ENCODE measurements at places on chromosomes 1 and 21.

DNA sequence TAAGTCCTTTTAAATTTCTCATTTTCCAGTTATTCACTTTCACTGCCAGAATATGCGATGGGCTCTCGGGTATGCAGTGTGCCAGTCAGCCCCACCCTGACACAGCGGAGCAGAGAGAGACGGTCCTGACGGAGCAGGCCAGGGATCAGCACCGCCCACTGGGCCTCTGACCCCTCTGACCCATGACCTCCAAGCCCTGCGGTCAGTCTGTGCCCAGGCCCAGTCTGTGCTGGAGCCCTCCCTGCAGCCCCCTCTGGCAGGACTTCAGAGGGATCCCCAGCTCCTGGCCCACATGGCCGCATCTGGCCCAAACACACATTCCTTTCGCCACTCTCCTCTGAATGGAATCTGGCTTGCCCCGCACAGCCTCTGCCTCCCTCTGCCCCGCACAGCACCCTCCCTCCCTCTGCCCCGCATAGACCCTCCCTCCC lies 43.4 kb upstream of the COL6A2 start:
- no peak for DNase-seq

DNA sequence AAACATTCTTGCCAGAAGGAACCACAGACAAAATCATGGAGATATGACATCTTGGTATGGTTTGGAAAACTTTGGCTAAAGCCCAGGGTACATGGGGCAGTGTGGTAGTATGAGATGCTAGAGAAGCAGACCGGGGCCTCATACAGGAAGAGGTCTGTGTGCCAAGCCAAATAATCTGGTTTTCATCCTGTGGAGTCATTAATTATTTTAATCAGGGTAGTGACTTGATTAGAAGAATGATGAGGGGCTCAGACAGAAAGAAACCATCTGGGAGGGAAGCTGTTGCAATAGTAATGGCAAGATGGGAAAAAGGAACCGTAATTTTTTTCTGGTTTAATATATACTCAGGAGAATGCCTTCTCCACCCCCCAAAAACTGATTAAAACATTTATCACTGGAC lies 318.0 kb downstream of the BRINP2 start:
- DNase-seq = no peak

DNA sequence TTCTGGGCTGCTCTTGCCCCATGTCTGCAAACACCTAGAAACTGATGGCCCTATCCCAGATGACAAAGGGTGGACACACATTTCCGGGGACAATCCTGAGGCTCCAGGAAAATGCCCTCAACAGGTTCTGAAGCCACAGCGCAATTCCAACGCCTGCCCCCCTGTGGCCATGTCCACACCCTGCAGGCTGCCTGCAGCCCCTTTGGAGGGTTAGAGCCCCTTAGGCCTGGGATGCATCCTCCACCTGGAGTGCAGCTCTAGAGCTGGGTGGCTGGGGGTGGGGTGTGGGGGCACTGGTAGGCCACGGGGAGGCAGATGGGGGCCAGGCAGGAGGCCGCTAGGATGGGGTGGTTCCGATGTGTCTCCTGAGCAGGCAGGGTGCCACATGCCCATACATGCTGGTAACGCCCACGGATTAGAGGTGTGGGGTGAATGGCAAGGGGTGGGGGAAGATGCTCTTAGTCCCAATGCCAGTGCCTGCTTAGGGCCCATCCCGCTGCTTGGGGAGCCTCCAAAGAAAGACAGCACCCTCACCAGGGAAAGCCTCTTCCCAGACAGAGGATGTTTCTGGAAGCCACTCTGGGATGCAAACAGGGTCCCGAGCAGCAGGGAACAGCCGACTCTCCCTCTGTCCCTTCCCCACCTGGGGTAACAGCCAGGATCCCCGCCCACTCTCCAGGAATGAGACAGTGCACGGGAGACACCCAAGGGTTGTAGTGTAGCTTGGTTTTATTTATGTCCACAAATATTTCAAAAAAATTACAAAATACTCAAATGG lies 34.0 kb downstream of the SLC45A1 start:
- DNase-seq = no peak

- no peak for DNase-seq
Observed at GRCh38 chr21:32764186-32764585, 7.4 kb downstream of the PAXBP1 start.

GRCh38 chr1:90340606-90341005 lies 345.7 kb downstream of the ZNF326 start:
- peak; percentile 32 for DNase-seq

GRCh38 chr21:45468971-45469272 lies 64.0 kb downstream of the COL18A1 start:
- no peak for DNase-seq

GRCh38 chr1:24874611-24875234 lies 55.4 kb downstream of the RUNX3 start:
- DNase-seq = no peak

- no peak for DNase-seq
Observed at GRCh38 chr1:58979086-58979485, 195.2 kb upstream of the JUN start.

GRCh38 chr1:6447016-6447817 lies 18.8 kb downstream of the TNFRSF25 start:
- DNase-seq = no peak

DNA sequence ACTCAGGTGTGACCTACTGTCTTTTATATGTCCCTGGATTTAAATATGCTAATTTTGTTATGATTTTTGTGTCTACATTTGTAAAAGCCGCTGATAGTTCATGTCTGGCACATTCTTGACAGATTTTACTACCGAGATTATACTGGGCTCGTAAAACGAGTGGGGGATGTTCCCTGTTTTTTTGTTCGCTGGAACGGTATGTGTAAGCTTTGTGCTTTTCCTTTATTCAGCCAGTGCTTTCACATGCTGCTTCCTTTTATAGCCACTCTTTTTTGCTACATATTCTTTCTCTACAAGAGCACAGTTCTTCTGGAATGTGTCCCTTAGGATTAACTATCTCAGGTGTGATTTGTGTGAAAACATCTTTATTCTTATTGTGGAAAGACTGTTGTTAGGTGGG lies 46.6 kb downstream of the ADARB1 start:
- DNase-seq = no peak

Data from NCI-H1092 (cell line).